ENCODE measurements at places on chromosomes 6 and 20.

- DNase-seq, result peak; percentile 22
Measured at GRCh38 chr6:166815629-166816028, 140.7 kb downstream of the RNASET2 start.

DNA sequence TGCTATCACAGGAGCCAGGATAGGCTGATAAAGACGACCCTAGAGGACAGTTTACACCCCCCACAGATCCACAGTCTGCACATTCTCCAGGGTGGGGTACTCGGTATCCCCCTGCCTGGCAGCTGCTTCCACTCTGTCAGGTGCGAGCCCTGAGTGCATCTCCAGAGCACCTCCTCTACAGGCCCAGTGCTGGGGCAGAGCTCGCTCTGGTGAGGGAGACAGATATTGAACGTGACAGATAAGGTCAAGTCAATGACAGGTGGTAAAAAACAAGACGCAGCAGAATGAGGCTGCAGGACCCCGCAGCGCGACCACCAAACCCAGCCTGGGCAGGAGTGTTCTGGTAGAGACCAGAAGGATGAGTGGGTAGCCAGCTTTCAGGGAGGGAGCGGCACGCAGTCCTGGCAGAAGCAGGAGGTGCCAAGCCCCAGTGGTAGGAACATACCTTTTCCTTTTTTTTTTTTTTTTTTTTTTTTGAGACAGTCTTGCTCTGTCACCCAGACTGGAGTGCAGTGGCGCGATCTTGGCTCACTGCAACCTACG lies 12.4 kb upstream of the MYL9 start:
- no peak for DNase-seq

GRCh38 chr6:82298012-82298411 lies 50.5 kb upstream of the IBTK start:
- no peak for DNase-seq

DNA sequence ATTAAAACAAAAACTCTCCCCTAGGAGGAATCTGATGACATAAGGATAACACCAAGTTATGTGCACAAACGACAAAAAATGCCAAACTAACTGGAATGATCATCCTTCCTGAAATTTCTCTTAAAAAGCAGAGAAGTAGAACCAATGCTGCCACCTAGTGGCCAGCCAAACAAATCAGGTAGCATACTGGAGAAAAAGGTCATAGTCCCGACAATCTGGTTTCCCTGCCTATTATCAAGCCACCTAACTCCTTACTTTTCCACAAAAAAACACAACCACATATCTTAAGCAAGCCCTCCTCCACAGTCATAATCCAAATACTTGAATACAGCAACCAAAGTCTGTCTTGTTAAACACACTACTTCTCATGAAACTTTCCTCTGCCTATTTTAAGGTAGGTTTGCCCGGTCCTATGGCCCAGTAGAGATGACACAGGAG lies 5.3 kb downstream of the OARD1 start:
- peak; percentile 78 for DNase-seq
